ENCODE measurements at places on chromosomes 11 and 22.

DNA sequence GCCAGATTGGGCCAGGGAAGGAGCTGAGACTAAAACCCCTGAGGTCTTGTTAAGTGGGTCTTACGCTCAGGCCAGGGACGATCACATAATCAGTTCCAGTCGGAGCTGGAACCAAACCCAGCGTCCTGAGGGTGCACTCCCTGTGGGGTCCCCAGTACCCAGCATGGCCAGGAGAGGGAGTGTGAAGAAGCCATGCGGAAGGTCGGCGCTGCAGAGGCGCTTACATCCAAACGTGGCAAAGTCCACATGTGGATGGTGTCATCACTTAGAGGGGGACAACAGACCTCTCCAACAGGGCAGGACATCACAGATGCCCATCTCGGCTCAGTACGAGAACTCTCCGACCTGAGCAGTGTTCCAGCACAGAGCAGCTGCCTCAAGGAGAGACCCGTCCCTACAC lies 8.3 kb downstream of the ATP5MGL start:
- H3K4me3 ChIP-seq, result no peak overlapping the region
- peaks cover 10% of the 10 kb centered on the region for H3K36me3 ChIP-seq
- H3K27ac ChIP-seq, result no peak overlapping the region
- no peaks in the 10 kb centered on the region for H3K4me1 ChIP-seq

- no peak overlapping the region for H3K27ac ChIP-seq
- no peaks in the 10 kb centered on the region for H3K27me3 ChIP-seq
- H3K4me1 ChIP-seq, result no peaks in the 10 kb centered on the region
- H3K36me3 ChIP-seq, result no peaks in the 10 kb centered on the region
- no peak for DNase-seq
- no peak overlapping the region for H3K4me3 ChIP-seq
These were observed 42.5 kb upstream of the CHKA start for GRCh38 chr11:68163691-68164090.

DNA sequence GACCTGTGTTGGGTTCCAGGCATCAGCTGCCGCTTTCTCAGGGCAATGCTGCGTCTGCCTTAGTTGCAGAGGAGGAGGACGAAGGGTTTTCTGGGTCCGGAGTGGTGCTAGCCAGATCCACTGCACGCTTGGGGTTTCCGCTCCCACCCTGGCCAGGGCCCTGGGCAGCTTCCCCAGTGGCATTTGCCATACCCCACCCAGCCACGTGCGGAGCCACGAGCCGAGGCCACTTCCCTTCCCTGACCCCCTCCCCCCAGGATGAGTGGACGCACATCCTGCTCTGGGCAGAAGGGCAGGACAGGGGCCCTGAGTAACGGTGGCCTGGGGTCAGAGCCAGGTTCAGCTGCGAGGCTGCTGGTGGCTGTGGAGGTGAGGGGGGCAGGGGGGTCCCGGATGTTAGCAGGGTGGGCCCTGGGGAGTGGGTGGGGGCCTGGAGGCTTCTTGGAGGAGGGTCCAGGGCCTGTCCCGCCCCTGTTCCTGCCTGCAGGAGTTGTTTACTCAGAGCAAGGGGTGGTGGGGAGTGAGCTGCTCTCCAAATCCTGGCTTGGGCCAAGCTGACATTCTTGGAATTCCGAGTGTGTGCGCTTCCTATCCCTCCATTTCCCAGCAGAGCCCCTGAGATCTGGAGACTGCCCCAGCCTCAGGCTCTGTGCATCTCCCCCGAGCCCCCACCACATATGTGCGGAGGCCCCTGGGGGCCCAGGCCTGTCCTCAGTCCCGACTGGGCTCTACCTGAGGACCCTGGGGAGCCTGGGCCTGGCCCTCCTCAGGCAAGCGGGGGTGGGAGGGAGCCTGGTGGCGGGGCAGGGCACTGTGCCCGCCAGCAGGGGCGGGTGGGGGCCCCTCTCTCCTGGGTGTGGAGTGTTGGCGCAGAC lies 1.4 kb downstream of the TSPAN4 start:
- peak overlapping the region; percentile 98 for H3K27ac ChIP-seq
- H3K27me3 ChIP-seq, result no peaks in the 10 kb centered on the region
- H3K4me3 ChIP-seq, result peak overlapping the region; percentile 100
- DNase-seq, result peak; percentile 84
- H3K4me1 ChIP-seq, result peaks cover 35% of the 10 kb centered on the region
- no peaks in the 10 kb centered on the region for H3K36me3 ChIP-seq

DNA sequence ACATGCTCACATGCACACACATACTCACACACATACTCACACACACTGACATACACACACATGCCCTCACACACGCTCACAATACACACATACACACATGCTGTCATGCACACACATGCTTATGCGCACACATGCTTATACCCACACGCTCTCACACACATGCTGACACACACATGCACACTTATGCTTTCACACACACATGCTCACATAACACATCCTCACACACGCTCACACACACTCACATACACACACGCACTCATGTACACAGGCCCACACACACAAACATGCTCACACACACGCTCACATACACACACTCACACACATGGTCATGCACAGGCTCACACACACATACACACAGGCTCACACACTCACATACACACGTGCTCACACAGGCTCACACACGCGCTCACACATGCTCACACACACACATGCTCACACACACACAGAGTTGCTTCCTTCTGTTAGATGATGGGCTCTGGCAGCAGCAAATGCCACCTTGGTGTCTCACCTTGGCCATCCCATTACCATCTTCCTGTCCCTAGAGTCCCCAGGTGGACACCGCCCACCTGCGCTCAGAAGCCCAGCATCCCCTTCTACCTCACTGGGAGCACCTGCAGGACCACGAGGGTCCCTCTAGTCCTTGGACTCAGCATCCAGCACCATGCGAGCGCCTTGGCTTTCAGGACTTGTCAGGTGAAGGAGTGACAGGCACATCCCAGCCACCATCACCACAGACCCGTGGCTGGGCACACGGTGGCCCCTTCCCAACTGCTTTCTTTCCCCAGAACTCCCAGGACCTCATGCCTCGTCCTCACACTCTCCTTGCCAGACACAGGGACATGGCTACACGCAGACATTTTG lies 44.9 kb upstream of the CCND1 start:
- H3K27me3 ChIP-seq, result no peaks in the 10 kb centered on the region
- no peak overlapping the region for H3K4me3 ChIP-seq
- DNase-seq, result no peak
- no peaks in the 10 kb centered on the region for H3K4me1 ChIP-seq

DNA sequence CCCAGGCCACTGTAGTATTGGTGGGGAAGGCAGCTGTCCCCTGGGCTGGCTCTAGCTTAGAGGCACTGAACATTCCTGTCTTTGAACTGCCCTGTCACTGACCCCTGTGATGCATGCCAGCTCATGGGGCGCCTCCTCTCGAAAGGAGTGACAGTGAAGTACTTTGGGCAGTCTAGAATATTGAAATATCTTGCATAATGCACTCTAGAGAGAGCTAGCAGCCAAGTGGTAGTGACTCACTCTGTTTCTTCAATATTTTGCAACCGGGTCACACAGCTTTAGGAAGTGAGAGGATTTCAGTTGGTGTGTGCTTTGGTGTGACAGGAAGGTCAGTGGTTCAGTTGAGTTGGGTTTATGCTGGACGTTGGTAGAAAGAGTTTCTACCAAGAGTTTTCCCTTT lies 35.5 kb upstream of the ST14 start:
- H3K4me1 ChIP-seq, result peaks cover 9% of the 10 kb centered on the region
- H3K27ac ChIP-seq, result peak overlapping the region; percentile 82
- peak; percentile 68 for DNase-seq
- H3K4me3 ChIP-seq, result no peak overlapping the region
- no peaks in the 10 kb centered on the region for H3K36me3 ChIP-seq
- no peaks in the 10 kb centered on the region for H3K27me3 ChIP-seq

All from breast epithelium (tissue), 4 donors.